ENCODE measurements at places on chromosomes 2 and 18.

GRCh38 chr2:207848545-207848928, 78.8 kb upstream of the FZD5 start:
- DNase-seq: no peak

- DNase-seq: no peak
These were observed 20.9 kb downstream of the RAB10 start for GRCh38 chr2:26054598-26055348.

DNA sequence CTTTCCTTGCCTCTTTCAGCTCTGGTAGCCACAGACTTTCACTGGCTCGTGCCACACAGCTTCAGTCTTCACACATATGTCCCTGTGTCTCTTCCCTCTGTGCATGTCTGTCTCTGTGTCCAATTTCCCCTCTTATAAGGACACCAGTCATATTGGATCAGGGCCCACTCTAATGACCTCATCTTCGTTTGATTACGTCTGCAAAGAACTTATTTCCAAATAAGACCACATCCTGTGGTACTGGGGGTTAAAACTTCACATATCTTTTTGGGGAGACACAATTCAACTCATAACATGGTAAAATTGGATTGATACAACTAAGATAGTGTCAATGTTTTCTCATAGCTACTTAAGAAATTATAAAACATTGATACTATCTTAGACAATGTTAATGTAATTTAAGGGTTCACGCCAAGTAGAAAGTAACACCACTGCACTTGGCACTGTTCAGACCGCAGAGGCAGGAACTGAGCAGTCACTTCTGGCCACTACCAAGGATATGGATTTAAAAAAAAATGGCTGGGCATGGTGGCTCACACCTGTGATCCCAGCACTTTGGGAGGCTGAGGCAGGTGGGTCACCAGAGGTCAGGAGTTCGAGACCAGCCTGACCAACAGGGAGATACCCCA, 119.6 kb upstream of the EPAS1 start:
- no peak for DNase-seq

GRCh38 chr2:166451468-166451867, 42.6 kb downstream of the SCN7A start:
- DNase-seq: no peak

GRCh38 chr2:149808556-149808955, 221.0 kb upstream of the MMADHC start:
- no peak for DNase-seq

- DNase-seq: no peak
These were observed 331.8 kb upstream of the RBMS1 start for GRCh38 chr2:160825433-160825832.

- DNase-seq: no peak
These were observed 5.1 kb upstream of the BCL11A start for GRCh38 chr2:60558536-60558935.

GRCh38 chr2:165679621-165680020, 114.4 kb downstream of the GALNT3 start:
- DNase-seq: no peak

DNA sequence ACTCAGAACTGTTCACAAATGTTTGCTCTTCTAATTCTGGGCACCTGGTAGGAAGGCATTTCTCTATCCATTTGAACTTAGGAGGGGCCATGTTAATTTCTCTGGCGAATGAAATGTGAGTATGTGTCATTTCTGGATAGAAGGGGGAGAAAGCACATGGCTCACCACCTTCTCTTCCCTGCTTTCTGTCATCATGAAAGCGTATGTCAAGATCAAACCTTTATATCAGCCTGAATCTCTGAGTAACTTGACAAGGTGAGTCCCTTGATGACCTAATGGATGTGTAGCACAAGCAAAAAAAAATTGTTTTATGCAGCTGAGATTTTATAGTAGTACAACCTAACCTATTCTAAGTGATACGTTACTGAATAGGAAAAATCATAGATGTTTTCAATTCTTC, 12.1 kb upstream of the LCT start:
- DNase-seq: no peak

- DNase-seq: peak; percentile 59
These were observed 28.4 kb upstream of the PUM2 start for GRCh38 chr2:20378891-20379519.

GRCh38 chr2:74659462-74659861, 5.4 kb downstream of the SEMA4F start:
- no peak for DNase-seq

- DNase-seq: no peak
These were observed 25.0 kb upstream of the CXXC1 start for GRCh38 chr18:50312296-50313030.

GRCh38 chr2:240247241-240247867, 106.9 kb upstream of the OTOS start:
- no peak for DNase-seq

DNA sequence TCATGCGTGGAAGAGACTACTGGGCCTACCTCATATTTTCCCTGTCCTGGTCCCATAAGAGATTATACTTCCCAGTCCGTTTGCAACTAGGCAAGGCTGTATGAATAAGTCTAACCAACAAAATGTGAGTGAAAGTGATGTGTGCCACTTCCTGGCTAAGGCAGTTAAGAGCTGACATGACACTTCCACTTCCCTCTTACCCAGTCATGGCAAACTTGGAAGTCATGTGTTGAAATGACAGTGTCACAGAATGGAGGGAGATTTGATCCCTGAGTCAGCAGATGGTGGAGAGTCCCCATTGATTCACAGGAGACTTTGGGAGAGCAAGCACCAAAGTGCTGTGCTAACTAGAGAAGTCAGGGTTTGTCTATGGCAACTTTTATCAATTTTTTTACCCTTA, 36.4 kb downstream of the TACR1 start:
- no peak for DNase-seq

DNA sequence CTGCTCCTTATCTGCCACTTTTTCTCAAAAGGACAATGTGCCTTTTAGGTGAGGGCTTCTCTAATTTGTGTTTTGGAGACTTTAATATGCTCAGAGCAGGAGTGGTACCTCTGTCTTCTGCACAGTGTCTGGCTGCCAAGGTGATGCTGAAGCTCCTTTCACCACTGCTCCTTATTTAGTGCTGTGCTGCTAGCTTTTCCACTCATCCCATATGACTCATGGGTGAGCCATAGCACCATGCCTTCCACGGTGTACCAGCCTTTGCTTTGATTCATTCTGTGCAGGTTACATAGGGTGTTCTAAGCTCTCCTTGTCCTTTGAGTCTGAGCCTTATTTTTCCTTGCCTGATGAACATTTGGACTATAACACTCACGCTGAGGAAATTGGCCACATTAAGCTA, 202.4 kb downstream of the ARL6IP6 start:
- no peak for DNase-seq

DNA sequence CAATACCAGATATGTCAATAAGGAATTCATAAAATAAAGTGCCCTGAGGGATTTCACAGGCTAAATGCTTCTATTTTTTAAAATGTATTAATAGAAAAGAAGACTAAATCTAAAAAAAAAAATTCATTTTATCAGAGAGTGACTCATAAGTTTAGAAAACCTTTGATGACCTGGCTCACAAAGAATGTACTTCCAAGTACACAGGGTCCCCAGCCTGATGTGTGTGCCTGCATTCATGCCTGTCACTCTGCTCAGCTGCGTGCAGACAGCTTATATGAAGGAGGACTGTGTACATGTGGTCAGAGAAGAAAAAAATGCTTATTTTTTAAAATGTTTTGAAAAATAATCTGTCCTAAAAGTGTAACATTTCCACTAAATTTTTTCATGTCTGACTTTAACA, 3.0 kb upstream of the CPS1 start:
- no peak for DNase-seq

GRCh38 chr2:178241844-178242551, 47.7 kb downstream of the OSBPL6 start:
- no peak for DNase-seq

DNA sequence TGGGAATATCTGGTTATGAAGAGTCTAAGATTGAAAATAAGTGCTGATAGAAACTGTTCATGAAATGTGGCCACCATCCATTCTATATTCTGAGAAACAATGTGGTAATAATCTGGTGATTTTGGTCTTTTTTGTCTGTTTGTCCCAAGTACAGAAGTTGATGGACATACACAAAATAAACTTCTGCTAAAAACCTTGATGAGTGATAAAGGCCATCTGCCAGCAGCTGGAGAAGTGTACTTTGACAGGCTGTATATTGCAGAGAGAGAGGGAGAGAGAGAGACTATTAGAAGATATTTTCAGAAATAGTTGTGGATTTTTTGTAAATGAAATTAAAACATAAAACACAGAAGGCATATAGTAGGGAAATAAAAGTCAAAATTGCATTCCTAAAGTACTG, 96.9 kb upstream of the NABP1 start:
- DNase-seq: no peak

DNA sequence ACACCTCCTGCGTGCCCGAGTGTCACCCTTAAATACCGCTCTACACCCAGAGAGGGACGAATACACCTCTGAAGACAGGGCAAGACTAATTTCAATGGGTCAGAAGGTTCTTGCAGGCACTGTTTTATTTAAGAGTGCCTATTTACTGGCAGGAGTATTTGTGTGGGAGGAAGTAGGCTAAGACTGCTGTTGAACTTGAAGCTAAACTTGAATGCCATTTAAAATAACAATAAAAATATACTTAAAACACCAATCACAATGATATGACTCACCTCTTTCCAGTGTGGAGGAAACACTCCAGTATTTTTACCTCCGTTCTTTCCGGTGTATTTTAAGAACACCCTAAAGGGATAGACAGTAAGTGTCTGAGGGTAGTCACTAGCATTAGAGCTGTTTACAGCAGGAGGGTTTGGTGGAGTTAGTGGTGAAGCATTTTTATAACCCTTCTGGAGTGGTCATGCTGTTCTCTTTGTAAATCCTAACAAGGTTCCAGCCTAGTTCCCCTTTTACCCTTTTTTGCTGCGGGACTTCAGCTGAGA, 9.6 kb upstream of the HOXD1 start:
- DNase-seq: no peak

- DNase-seq: no peak
These were observed 25.2 kb downstream of the ANKRD44 start for GRCh38 chr2:197285361-197285760.

DNA sequence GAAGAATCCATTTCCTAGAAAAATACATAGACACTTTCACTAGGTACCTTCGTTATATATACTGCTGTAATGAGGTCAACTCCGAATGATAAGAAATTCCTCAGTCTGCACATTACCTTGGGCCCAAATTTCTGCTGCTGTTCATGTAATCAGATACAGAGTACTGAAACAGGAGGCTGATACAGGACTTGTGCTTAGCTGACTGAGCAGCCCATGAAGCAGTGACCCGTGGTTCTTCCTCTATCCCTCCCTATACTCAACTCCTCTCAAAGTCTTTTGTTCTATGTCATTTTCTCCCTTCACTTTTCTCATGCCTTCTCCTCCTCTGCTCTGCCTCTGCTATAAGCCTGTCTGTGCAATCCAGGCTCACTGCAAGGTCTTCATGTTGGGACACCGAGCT, 57.5 kb upstream of the ST8SIA5 start:
- DNase-seq: no peak

DNA sequence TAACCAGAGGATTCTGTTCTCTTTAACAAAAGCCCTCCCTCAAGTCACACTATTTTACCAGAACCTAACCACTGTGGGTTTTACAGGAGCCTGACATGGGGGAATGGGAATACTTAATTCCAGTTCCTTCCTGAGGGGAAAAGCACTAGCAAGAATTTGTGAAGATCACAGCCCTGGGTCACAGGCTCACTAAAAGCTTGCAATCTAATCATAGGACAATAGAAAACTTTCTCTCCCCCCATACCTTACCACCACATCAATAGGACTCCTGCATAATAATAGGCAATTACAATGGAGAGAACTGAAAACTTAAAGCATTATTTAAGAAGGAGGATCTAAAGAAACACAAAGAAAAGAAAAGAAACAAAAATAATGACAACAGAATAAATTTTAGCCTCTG, 225.8 kb upstream of the ZNF804A start:
- DNase-seq: no peak

DNA sequence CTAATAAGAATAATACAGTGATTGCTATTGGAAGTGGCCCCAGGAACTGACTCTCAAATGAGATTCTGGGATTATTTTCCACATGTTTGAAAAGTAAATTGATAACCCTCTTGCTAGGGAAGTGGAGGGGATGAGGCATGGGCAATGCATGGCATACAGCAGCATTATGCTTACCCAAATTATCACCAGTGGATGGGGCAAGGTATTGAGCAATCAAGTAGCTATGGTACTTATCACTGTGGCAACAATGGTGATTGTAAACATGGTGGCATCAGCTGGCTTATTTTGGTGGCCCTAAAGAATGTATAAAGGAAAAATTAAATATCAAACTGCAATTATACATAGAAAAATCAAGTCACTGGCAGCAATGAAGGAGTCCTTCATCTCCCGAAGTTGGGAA, 155.1 kb downstream of the FIGN start:
- DNase-seq: no peak

DNA sequence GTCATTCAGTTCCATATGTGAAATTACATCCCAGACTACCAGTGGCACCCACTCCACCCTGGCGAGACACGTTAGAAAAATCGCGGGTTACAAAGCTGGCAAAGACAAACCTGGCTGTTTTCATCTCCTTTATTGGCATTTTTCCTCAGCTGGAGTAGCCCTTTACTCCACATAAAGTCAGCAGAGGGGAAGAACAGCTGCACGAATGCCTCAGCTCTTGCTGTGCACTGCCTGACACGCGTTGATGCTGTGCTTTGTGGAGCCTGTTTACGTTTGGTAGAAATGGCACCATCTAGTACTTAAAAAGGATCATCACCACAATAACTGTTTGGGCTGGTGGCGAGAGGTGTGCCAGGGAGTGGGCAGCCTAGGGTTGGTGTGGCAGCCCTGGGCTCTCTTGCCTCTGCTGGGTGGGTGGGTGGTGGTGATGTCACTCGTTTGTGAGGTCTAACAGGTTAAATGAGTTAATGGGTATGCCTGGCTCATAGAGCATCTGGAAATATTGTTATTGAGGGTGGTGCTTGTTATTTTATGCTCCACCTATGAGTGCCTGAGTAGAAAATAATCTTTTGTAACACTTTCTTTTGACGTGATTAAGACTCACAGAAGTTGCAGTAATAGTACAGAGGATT, 16.4 kb downstream of the FARP2 start:
- DNase-seq: no peak

DNA sequence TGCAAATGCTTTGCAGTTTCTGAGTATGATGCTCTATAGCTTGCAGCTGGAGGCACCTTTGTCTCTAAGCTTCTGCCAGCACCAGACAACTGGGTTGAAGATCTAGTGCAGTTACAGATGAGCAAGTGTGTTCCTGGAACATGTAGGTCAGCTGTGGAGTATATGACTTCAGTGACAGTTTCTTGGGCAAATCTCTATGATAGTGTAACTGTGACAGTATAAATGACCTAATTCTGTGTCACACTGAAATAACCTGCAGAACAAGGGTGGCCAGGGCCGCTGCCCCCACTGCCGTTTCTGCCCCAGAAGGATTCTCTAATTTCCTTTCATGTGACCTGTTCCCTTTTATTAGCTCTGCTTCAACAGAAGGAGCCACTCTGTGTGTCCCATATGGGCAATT, 145.3 kb upstream of the DAPL1 start:
- DNase-seq: no peak

GRCh38 chr2:40844353-40845277, 392.7 kb upstream of the SLC8A1 start:
- DNase-seq: no peak

GRCh38 chr2:233974530-233975071, 57.4 kb downstream of the TRPM8 start:
- DNase-seq: no peak

- DNase-seq: peak; percentile 69
These were observed 14.1 kb downstream of the MSGN1 start for GRCh38 chr2:17830053-17831034.
